GM19239 (cell line): ENCODE measurements at places on chromosomes 2 and 18.

DNA sequence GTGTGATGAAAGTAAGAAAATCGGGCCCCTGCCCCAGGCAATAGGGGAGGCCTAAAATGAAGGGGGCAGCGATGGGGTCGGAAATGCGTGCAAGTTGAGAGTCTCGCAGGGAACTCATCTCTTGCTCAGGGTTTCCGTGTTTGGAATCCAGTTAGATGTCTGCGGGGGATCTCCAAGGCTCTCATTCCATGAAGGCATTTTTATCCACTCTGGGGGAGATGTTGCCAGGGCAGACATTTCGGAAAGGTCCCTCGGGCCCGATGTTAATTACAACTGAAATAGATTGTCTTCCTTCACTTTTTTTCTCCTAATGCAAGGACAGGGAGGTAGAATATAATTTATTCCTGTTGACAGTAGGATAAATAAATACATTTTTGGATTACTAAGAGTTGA lies 12.8 kb upstream of the SKOR2 start:
- DNase-seq: no peak

DNA sequence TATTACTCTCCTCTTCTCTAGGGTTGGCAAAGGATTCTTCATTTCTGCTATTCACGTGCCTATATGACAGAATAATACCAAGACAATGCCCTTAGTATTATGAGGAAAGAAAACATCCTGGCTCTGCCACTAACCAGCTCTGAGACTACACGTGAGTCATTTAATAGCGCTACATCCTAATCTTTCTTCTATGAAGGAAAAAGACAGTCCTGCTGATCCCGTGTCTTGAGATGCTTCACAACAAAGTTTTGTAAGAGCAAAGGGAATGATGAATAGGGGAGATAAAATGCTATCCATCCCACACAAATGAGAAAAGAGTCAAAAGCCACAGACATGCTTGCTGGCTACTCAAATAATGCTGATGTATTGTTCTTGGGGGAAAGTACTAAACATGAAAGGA lies 152.8 kb downstream of the PID1 start:
- DNase-seq: no peak

- no peak for DNase-seq
These were observed 42.1 kb downstream of the TPGS2 start for GRCh38 chr18:36786686-36787085.

- DNase-seq: no peak
These were observed 1390.5 kb upstream of the CELF4 start for GRCh38 chr18:38956068-38956467.

GRCh38 chr18:79951545-79952455 lies at the start of gene SLC66A2:
Gene SLC66A2 (minus strand): TSS chr18:79951653. CDS start chr18:79950926, 727 bp downstream.
- DNase-seq: peak; percentile 94

GRCh38 chr18:77487951-77488740 lies 238.5 kb downstream of the GALR1 start:
- no peak for DNase-seq

DNA sequence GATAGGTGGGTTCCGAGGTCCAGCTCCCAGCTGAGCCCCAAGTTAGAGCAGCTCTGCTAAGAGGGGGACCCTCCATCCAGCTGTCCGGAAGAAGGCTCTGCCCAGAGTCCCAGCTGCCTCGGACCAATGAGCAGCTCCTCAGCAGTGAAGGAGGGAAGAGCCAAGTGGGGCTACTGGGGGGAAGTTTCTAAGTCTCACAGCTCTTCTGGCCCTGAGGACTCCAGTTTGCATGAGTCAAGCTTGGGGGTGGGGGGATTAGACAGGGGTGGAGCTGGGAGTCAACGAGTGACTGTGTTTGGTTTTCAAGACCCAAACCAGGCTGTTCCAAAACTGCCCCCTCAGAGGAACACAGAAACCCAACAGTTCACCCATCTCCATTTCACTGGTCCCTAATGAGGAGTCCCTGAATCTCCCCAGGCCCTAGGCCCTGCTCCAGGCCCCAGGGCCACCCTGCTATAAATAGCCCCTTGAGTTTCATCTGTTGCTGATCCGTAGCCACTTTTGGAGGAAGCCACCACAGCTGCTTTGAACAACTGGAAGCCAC lies 100.9 kb downstream of the TNS1 start:
- no peak for DNase-seq

- peak; percentile 96 for DNase-seq
These were observed at the start of gene RETREG2 for GRCh38 chr2:219177552-219178376. Gene RETREG2 (plus strand): TSS chr2:219178275. CDS start chr2:219178353, 78 bp downstream.

DNA sequence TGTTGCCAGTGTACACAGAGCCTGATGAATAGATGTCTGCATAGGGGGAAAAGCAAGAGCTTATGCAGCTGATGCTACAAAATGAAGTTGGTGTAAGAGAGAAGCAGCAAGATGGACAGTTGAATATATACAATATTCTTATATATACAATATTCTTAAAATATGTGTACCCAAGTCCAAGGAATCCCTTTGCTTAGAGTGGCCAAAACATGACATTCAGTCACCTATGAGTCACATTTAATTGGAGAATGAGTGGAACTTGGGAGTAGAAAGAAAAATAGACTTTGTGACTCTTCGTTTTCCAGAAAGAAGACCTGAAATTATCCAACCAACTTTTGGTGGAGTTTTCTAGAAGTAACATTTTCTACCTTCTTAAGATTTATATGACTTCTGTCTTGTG lies 81.8 kb downstream of the SCN9A start:
- no peak for DNase-seq

DNA sequence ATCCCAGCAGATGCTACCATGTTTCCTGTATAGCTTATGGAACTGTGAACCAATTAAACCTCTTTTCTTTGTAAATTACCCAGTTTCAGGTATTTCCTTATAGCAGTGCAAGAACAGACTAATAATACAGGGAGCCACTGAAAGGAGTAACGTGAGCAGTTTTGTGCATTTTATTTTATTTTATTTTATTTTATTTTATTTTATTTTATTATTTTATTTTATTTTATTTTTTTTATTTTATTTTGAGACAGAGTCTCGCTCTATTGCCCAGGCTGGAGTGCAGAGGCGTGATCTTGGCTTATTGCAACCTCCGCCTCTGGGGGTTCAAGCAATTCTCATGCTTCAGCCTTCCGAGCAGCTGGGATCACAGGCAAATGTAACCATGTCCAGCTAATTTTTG lies 156.3 kb upstream of the MSH6 start:
- no peak for DNase-seq

- no peak for DNase-seq
These were observed at the start of gene SERPINB11 for GRCh38 chr18:63702660-63703059. Gene SERPINB11 (plus strand): TSS chr18:63702960. CDS start chr18:63710194, 7,234 bp downstream.

GRCh38 chr2:134217351-134217750 lies 36.5 kb upstream of the MGAT5 start:
- no peak for DNase-seq

- no peak for DNase-seq
These were observed 955.2 kb upstream of the CELF4 start for GRCh38 chr18:38520786-38521185.
